Kidney epithelial cell (primary cell): ENCODE measurements at places on chromosomes 3 and 15. TPM values are rescaled to one million over a fixed set of nuclear protein-coding genes. Genes with fewer than 3 reads are reported as not detected.

The KLF15 gene
- total RNA-seq, result 0.55 and 0.67 TPM in 2 replicates

The CPLX3 gene
- not detected in 2 replicates for total RNA-seq

The CXCR6 gene
- not detected in 2 replicates for total RNA-seq

The HYKK gene
- total RNA-seq, result 3.9 and 4.4 TPM in 2 replicates

The AGBL1 gene
- total RNA-seq, result not detected in 2 replicates

The CLRN1 gene
- not detected in 2 replicates for total RNA-seq

The AADAC gene
- total RNA-seq, result not detected in 2 replicates

The GPR156 gene
- 0.63 and 1.1 TPM in 2 replicates for total RNA-seq

The LACTB gene
- 10.7 and 11.6 TPM in 2 replicates for total RNA-seq

The SI gene
- not detected in 2 replicates for total RNA-seq

The C3orf33 gene
- total RNA-seq, result 2.5 and 3.9 TPM in 2 replicates

The PAQR9 gene
- 0.08 and 0.48 TPM in 2 replicates for total RNA-seq

The TIMP4 gene
- 1.1 and 2.8 TPM in 2 replicates for total RNA-seq

The KCNMB3 gene
- total RNA-seq, result 0.96 and 1.9 TPM in 2 replicates

The CPB1 gene
- total RNA-seq, result not detected in 2 replicates

The RPL39L gene
- 18.9 and 26.5 TPM in 2 replicates for total RNA-seq

The FBXO40 gene
- total RNA-seq, result under 0.01 TPM in 1 of 2 replicates, not detected in the other

The ERICH6 gene
- 0.07 TPM in 1 of 2 replicates, not detected in the other for total RNA-seq

The NANOGP8 gene
- not detected in 2 replicates for total RNA-seq
